Neural progenitor cell (in vitro differentiated cells): ENCODE measurements at places on chromosomes 1 and 21.

GRCh38 chr1:87159378-87159915 is 169.2 kb upstream of the LMO4 start:
- no peak for DNase-seq

GRCh38 chr1:228062812-228063211 is 19.7 kb upstream of the ARF1 start:
- no peak for DNase-seq

DNA sequence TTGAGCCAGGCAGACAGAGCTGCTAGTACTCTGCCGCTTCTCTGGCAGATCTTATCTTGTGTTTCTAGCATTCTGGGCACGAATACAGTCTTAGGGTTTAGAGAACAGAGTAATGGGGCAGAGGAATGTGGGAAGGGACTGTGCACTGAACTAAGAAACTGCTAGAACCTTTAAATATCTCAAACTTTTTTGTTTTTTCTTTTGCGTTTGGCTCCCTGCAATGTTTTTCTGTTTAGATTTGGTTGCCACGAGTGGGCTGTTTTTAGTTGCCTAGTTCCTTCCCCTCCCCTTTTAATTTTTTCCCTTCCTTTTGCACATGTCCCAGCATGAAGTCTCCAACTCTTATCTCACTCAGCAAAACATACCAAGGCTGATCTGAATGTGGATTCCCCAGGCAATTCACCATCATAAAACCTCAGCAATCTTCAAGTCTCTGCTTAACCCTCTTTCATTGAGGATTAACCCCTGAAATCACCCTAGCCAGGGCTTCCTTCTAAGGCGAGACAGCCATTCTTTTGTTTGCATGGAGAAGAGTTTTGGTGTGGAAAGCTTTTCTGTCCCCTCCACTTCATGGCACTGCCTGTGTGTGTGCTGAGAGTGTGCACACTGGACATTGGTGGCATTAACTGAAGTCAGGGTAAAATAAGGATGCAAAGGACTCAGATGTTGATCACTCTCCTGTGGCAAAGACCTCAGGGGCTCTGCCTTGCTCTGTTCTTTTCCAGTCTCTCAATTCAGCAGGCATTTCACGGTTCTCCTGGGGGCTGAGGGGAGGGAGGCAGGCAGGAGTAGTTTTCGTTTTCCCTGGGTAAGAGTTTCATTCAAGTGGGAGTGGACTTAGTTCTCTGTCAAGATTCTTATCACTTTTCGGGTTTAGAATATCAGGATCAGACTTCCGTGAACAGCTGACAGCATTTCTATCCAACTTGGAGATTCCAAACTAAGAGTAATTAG is 2.8 kb upstream of the ATF3 start:
- peak; percentile 70 for DNase-seq

DNA sequence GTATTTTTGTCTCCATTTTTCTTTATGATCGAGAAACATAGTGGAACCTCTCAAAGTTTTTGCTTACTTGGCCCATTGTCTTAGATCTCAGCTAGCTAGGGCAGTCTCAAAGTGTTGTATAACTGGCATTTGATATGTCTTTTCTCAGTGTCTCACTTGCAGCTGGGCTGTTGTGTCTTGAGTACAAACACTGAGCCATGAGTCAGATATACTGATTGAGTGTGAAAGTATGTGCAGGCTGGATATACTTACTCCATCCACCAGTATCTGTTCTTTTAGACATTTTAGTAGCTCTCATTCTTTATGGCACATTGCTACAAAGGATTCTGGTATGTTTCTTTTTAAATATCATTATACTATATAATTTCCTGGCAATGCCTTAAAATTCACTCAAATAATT is 14.3 kb upstream of the GPR52 start:
- DNase-seq, result no peak

DNA sequence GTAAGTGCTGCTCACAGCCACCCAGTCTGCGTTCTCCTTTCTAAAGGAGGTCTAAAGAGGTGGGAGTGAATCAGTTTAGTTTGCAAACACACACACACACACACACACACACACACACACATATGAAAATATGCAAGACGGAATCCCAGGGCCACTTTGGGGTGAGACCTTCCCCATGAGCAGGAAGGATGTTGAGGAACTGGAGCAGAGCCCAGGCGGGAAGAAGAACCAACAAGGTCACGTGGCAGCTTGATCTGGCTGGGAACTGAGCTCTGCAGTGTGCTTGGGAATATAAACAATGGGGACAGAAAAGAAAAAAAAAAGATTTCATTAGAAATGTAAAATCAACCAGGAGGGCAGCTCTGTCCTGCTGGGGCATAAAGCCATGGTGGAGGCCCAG is 32.6 kb downstream of the OR2G3 start:
- no peak for DNase-seq

DNA sequence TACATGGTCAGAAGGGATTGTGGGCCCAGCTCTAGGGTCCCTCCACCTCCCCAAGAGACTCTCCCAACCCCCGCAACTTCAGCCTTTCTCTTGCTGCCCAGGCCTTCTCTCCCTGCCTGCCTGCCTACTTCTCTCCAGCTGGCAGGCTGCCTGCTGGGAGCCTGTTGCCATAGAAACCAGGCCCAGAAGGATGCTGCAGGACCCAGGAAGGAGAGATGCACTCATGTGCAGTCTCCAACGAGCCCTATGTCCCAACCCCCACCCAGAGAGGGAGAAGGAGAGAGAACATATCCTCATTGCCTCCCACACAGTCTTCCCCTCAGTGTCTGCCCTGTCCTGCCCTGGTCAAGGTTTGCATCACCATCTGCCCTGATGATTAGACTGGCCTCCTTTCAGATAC is 10.8 kb upstream of the SMIM12 start:
- DNase-seq, result peak; percentile 34

- no peak for DNase-seq
Measured at GRCh38 chr1:211870156-211870555, 39.6 kb upstream of the LPGAT1 start.

DNA sequence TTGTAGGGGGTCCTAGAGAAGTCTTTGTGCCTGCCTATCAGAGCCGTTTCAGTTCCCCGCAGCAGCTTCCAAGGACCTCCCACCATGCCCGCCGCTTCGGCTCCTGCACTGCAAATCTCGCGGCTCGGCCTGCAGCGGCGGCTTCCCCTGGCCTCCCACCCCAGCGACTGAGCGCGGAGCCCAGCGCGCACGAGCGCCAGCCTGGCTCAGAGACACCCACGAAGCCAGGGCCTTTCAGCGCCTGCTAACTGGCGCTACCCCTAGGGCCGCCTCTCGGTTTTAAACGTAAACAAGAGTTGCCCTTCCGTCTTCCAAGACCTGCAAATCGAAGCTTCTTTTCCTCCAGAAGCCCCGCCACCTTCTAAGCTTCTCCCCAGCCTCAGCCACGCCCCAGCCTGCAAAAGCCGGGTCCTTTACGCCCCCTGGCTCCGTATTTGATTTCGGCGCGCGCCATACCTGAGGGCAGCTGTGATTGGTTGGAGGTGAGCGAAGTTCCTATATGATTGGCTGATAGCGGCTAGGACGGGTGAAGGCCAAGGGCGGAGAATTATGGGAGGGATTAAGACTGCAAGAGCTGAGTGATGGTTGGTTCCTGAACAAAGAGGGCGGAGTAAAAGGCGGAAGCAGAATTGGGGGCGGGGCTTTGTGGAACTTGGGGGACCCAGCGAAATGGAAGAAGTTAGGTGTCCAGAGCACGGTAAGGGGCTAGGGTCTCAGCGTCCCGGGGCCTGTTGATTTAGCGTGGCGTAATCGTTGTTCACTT is at the start of gene TTF2:
TSS of gene TTF2 (plus strand) at position 649 of the 763 bp plus-strand sequence. CDS start at position 670, 21 bp downstream.
- peak; percentile 97 for DNase-seq

DNA sequence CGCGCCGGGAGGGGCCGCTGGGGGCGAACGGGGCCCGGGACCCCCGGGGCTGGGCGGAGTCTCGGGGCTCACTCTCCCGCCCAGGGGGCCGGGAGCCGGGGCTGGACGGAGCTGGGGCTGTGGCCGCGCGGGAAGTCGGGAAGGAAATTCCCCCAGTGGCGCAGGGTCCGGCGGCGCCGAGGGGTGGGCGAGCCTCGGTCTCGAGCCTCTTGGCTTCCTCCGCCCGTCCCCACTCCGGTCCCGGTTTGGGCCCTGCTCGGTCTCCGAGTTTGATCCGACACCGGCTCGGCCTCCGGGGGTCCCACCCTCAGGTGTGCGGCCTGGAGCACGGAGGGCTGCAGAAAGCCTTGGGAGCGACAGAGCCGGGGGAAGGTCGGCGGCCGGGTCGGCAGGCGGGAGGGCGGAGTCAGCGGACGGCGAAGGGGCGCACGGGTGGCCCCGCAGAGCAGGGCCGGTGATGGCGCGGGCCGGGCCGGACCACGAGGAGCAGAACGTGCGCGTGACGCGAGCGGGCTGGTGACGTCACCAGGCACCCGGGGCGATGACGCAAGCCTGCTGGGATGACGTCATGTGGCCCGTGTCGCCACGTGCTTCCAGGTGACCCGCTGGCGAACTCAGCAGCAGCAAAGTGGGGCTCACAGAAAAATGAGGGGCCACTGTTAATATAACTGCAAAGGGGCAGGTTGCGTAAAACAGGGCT is 610 bp upstream of the HES4 start:
- peak; percentile 84 for DNase-seq

GRCh38 chr1:113756461-113756860 is 2.8 kb downstream of the PHTF1 start:
- DNase-seq, result no peak

GRCh38 chr1:221029981-221030649 is 150.9 kb downstream of the HLX start:
- DNase-seq, result no peak

DNA sequence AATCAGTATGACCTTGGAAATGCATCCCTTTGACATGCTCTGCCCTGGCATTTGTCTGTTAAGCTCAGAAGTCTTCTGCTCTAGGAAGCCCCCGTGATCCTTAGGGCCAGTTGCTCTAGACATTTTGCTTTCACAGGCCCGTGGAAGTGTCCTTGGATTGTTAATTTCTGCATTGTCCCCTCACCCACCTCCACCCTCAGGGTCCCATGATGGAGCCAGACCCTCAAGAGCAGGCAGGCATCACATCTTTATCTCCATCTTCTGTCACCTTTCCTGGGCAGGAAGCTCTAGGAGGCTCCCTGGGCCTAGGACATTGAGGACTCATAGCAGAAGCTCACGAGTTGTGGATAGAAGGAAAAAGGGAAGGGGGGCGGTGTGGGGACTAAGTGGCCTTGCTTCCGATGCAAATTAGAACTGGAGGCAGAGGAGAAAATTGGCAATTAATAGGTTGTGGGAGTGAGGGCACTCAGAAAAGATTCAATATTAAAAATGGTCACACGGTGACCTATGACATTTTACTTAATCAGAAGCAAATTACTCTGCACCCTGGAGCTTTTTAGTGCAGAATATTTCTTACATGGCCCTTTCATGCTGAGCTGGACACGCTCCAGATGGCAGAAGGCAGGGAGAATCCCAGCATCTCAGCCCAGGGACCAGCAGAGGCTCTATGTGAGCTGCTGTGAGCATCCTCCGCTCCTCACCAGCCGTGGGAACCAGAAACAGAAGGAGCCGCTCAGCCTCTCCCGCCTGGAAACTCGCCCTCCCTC is 185.0 kb downstream of the MATN1 start:
- DNase-seq, result no peak

GRCh38 chr1:97780884-97781283 is 139.9 kb downstream of the DPYD start:
- DNase-seq, result no peak

DNA sequence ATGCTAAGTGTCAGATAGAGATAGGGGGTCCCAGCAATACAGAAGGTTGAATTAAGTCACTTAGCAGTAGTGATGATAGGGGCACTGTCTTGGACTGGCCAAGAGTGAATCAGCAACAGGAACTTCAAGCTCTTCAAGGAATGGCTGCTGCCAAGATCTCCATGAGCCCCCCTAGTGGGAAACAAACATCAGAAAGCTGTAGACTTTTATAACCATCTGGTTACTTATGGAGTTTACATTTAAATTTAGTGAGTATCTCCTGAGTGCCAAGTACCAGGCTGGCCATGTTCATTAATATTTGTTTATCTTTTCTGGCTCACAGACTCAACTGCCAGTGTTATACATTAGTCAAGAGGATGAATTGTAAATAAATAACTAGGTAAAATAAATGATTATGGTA is 327.3 kb downstream of the TTLL7 start:
- DNase-seq, result no peak
